Hepatocyte (in vitro differentiated cells): ENCODE measurements at places on chromosomes 6 and 20.

- no peak for DNase-seq
Measured at GRCh38 chr6:116562019-116562403, 8.5 kb downstream of the CALHM4 start.

DNA sequence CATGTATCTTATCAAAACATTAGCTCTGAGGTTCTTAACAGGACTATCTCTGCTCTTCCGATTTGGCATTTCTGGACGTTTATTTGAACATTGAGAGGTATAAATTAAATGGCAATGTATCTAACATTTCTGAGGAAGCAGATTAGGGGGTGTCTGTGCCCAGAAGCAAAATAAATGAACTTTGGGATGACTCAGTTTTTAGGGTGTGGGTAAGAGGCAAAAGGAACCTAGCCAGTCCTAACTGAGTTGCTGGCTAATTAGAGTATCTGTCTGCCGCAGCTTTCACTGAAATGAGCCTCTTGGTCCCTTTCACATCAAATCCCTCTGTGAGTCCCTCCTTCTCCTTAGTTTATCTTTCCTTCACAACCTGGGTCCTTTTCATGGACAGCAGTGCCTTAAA, 1.1 kb downstream of the RNF144B start:
- DNase-seq: no peak

DNA sequence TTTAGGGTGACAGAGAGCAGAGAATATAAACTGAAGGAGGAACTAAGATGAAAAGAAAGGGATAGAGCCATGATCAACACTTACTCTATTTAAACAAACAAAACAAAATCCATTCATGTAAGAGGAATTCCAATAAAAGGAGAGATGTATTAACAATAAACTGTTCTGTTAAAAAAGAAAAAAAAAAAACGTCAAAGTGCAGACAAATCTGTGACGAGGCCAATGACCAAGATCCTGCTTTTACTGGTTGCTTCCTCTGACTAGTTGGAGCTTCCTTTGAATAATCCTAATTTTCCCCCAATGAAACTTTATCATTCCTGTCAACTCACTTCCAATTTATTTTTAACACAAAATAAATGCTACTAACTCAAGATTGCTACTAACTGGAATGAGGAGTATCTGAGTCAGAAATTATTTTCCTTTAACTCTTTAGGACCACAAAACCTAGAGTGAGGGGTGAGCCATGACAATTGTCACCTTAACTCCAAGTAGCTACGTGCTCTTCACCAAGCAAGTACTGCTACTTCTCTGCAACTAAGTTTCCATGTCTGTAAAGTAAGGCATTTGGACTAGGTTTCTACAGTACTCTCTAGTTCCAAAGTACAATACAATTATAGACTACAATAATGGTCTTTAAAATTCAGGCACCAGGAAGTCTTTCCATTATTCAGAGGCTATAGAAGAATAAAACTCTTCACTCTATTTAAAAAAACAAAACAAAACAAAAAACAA, 152.0 kb downstream of the PTPRK start:
- no peak for DNase-seq

GRCh38 chr6:162683135-162683534, 44.4 kb downstream of the PRKN start:
- no peak for DNase-seq

GRCh38 chr20:61886721-61887595, 178.7 kb downstream of the TAF4 start:
- peak; percentile 60 for DNase-seq

DNA sequence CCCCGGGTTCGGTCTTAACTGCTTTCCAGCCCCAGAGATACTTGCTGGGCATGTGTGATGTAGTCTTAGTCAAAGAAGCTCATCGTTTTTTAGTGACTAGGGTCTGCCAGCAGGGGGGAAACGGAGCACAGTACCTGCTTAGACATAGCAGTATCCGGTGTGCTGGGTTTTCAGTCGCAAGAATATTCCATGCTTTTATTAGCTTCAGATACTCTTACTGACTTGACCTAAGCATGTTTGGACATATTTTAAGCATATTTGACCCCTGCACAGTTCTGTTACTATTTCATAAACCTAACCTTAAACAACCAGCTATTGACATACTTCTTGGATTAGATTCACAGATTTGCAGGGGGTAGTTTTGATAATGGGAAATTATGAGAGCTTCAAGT, 3.0 kb downstream of the E2F3 start:
- peak; percentile 85 for DNase-seq

DNA sequence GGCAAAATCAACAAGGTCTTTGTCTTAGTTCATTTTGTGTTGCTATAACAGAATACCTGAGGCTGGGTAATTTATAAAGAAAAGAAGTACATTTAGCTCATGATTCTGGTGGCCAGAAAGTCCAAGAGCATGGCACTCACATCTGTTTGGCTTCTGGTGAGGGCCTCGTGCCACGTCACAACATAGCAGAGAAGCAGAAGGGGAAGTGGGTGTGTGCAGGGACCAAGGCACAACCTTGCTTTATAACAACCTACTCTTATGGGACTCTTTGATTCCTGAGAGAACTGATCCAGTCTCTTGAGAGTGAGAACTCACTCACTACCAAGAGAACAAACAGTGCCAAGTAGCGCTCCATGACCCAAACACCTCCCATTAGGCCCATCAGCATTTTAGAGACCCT, 25.4 kb downstream of the GABRR2 start:
- DNase-seq: no peak

DNA sequence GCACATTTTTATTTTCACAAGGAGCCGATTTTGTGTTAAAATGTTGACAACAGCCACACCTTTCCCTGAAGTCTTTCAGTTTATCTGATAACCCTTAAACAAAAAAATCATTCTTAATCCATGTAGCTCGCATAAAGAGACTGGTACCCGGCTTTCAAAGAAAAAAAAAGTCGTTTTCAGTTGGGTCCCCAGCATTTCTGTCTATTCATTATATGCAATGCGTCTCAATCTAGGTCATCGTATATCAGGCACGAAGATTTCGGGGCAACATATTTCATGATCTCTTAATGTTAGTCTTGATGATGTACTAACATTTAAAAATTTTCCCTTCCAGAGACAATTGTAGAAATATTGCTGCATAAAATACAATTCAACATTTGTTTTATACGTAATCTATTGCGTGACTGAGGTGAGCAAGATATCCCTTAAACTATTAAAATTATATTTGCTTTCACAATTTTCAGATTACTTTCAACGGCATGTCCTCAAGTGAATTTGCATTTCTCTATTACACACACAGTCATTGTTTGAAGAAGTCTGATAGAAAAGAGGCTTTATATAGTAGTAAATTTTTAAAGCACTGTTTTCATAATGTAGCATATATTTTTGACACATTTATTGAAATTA, 2.9 kb upstream of the TUBB2B start:
- DNase-seq: no peak

DNA sequence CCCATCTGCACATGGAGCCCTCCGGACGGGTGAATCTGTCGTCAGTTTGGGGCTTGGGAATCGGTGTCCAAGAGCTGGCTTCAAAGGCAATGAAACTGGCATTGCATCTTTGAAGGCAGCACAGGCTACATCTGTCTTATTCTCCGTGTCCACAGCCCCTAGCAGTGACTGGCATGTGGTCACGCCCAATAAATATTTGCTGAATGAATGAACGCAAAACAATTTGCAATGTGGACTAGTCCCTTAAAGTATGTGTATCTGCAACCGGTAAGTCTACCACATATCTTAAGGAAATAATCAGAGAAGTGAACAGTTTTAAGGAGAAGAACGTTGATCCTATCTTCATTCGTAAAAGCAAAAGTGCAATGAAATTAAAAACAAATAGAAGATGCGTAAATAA, 8.0 kb upstream of the PMEPA1 start:
- no peak for DNase-seq

DNA sequence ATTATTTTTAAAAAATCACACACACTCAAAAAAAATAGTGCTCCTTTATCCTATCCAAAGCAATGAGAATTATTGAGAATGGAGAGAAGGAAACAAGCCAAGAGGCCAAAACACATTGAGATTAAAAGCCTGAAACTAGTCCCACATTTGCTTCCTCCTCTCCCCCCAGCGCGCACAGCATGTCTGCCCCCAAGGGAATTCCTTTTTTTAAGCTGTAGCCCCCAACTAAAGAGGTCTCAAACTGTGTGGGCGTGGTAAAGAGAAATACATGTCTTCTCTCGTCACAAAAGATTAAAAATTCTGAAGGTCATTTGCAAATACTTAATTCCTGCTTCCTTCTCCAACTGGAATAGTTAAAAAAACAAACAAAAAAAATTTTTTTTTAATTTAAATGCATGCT, 52.7 kb downstream of the LGSN start:
- DNase-seq: no peak

GRCh38 chr6:12582421-12583110, 134.0 kb upstream of the PHACTR1 start:
- no peak for DNase-seq

DNA sequence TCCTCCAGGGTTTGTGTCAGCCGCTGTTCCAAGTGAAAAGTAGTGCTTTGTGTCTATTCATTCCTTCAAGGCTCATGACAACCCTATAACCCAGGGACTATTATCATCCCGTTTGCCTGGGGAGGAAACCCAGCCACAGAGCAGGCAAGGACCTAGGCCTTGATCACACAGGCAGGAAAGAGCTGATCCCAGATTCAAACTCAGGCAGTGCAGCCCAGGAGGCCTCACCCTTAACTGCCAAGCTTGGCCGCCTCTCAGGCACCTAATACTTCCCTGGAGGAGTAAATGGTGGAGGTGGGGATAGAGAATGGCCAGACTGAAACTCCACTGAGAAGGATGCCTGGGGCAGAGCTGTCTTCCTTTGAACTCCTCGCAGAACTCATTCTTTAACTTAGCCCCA, 215.1 kb upstream of the QKI start:
- DNase-seq: no peak

GRCh38 chr20:15756002-15756753, 817.1 kb downstream of the KIF16B start:
- DNase-seq: no peak
